ENCODE measurements at places on chromosomes 16 and 17.

GRCh38 chr16:28950648-28951409, at the start of gene NFATC2IP:
NFATC2IP (plus strand) TSS chr16:28950937; CDS start chr16:28951012, 75 bp downstream.
- DNase-seq = peak; percentile 100

GRCh38 chr16:23339787-23340186, 37.7 kb downstream of the SCNN1B start:
- no peak for DNase-seq

DNA sequence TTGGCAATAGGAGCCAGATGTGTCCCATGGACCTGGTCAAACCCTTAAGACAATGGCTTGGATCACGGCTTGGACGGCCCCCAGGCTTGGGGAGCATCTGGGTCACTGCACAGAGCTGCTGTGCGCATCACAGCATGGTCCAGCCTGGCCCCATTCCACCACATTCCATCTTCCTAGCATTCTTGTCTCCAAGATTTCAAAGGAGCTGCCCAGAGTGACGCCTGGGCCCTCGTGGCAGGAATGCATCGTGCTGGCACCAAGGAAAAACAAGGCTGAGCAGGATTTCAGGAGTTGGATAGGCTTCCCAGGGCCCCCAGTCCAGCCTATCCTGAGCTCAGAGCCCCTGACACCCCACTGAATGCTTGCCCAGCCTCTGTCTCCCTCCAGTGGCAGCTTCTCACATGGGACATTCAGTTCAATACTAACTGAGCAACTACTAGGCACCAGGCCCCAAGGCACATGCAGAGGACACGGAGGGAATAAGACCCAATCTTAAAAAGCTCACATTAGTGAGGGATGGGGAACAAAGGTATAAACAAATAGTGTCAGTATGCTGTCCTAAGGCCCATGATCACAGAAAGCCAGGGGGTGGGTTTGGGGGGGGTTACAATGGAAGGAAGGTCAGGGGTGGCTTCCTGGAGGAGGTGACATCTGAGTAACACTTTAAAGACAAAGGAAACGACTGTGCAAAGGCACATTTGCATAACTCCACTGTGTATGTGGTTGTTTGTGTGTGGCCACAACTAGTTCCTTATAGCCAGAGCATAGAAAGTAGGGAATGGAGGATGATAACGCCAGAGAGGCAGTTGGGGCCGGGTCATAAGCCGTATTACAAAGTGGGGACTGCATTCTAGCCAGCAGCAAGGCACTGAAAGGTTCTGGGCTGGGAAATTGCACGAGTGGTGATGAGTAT, 34.1 kb downstream of the TK2 start:
- DNase-seq = no peak

- DNase-seq = no peak
Measured at GRCh38 chr17:35313875-35314409, 59.5 kb downstream of the SLFN11 start.

GRCh38 chr16:56488035-56488434, 31.8 kb downstream of the BBS2 start:
- DNase-seq = no peak

DNA sequence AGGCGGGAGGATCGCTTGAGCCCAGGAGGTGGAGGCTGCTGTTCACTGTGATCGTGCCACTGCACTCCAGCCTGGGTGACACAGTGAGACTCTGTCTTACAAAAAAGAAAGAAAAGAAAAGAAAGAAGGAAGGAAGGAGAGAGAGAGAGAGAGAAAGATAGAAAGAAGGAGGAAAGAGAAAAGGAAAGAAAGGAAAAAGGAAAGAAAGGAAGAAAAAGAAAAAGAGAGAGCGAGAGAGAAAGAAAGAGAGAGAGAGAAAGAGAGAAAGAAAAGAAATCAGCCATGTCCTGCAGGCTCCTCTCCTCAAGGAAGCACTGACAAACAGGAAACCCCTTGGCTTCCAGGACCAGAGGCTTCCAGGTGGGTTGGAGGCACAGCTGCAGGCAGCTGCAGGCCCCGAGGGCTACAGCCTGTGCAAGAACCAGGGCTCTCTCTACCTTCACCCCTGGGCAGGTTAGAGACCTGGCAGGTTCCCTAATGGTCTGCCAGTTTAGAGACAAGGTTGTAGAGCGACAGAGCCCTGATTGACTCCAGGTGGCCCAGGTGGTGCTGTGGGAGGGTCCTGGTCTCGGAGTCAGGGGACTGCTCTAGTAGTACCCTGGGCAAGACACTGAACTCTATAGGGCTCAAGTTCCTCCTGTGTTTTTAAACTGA, 53.8 kb downstream of the PECAM1 start:
- DNase-seq = no peak

DNA sequence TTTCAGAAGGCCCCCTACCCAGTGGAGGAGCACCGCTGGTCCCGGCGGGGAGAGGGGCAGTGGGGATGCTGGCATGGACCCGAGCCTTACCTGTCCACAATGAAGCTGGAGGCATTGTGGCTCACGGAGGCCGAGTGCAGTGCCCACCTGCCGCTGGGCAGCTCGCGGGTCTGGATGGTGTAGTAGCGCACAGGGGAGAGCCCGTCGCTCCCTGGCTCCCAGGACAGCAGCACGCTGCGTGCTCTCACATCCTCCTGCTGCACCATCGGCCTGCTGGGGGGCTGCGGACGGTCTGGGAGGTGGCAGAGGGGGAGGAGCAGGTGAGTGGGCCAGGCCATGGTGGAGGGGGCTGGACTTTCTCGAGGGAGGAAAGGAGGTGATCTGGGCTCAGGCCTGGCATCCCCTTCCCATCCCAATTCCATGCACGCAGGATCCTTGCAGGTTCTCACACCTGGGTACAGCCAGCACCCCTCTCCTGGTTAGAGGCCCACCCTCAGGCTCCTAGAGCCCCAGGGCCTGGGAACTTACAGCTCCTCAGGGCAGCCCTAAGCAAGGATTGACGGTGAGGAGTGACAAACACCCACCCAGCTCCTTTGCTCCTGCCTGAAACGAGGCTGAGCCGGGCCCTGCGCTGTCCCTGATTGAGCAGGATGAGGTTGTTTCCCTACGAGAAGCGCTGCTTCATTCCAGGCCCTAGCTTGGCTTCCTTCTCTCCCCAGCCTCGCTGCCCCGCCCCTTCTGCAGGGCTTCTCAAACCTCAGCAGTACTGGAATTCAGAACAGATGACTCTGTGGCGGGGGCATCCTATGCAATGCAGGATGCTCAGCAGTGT, 76.2 kb upstream of the CDC42EP4 start:
- no peak for DNase-seq

GRCh38 chr17:34730816-34731215, 151.4 kb downstream of the TMEM132E start:
- DNase-seq = no peak

- DNase-seq = no peak
Measured at GRCh38 chr16:25189305-25189704, 27.4 kb upstream of the AQP8 start.

DNA sequence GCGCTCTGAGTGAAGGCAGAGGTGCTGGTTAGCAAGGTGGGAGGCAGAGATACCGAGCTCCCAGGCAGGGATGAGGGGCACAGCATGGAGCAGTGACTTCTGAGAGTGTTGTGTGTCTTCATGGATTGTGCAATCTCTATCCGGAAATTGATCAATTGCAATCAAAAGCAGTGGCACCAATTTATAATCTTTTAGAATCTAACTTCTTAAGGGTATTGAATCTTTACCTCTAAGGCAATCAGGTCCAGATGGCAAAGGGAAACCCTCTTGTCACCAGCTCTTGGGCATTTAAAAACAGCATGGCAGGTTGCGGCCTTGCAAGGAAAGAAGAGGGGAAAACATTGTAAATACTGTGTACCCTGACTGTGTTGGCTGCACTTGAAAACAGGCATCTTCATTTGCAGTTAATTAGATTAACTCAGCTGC, 58.0 kb upstream of the MRTFB start:
- DNase-seq = no peak

DNA sequence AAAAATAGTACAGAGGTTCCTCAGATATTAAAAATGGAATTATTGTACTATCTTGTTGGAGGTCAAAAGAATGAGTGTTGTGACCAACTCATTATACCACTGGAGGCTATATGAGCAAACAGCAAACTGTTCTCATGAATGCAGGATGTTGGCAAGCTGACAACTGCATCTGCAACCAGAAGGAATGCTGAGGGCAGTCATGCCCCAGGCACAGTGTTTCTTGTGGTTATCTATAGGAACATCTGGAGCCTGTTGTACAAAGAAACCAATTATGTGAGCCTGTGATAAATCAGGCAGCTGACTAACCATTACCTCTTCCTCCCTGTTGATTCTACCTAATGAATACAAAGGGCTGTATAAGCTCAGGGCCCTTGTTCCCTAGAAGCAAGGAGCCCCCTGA, 2057.1 kb downstream of the TP53TG3F start:
- DNase-seq = no peak

GRCh38 chr17:78197147-78197832, 10.1 kb downstream of the AFMID start:
- no peak for DNase-seq

DNA sequence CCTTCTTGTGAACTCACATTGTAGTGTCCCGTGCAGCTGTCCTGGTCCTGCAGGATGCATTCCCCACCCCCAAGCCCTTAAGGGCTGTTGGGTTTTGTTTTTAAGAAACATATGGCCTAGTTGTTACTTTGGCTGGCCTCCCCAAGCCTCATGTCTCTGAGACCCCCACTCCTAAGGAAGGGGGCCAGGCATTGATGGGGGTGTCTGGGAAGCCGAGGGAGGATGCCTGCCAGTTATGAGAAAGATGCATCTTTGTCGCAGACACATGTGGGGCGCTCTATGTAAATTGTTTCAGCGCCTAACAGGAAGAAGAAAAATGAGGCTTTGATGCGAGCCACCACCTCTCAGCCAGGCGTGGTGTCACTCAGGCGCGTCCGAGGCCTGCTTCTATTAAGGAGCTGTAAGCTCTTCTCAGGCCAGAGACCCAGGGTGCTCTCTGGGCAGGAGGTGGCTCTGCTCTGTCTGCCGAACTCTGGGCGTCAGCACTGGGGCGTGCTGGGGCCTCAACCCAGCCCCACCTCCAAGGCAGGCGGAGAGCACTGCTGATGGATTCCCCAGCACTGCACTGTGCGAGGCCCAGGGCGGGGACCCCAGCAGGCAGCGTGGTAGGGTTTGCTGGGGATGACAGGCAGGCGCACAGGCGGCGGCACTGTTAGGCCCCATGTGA, 70.6 kb downstream of the SREBF1 start:
- DNase-seq = no peak

DNA sequence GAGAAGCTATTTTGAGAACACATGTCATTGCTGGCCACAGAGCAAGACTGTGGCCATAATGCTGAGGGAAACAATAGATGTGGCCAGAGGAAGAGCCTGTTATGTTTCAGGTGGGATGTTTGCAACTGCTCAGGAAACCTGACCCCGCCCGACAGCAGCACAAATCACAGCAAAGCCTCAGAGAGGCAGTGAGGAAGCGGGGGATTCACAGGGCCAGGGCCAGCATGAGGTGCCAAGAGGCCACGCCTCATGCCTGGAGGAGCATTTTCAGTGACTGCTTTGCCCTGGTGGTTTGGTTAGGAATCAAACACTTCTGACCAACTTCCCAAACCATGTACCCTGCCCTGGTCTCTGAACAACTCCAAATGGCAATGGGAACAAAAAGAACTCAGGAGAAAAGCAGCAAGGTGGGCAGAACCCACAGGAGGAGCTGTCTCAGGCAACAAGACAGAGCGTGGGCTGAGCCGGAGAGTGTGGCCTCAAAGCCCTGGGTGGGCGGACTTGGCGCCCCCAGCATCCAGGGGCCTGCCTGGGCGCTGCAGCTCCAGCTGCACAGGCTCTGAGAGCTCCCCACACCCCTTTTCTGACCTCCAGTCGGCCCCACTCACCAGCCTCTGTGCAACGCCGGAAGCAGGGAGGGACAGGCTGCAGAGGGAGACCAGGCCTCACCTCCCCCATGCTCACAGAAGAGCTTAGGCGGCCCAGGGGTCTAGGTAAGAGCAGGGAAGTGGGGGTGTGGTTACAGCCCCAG, 20.6 kb downstream of the HIC1 start:
- DNase-seq = no peak

- no peak for DNase-seq
Measured at GRCh38 chr16:21279501-21279900, 1.4 kb upstream of the CRYM start.

GRCh38 chr17:81912441-81913309, 1.5 kb upstream of the PCYT2 start:
- DNase-seq = no peak

- no peak for DNase-seq
Measured at GRCh38 chr16:85848986-85849385, 49.5 kb downstream of the COX4I1 start.

DNA sequence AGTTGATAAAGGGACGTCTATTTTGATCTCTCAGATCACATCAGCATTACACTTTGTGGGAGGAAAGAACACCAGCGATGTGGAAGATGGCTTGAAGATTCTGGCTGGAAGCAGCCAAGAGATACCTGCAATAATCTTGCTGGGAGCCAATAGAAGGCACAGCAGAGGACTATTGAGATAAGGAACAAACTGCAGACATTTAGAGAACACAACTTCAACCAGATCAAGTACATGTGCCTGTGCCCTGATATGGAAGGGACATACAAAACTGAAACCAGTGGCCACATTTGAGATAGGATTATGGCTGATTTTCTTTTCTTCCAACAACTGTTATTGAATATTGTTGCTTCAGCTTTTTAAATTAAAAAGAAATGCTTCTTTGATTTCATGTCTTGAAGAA, 18.6 kb upstream of the PSMD7 start:
- no peak for DNase-seq

DNA sequence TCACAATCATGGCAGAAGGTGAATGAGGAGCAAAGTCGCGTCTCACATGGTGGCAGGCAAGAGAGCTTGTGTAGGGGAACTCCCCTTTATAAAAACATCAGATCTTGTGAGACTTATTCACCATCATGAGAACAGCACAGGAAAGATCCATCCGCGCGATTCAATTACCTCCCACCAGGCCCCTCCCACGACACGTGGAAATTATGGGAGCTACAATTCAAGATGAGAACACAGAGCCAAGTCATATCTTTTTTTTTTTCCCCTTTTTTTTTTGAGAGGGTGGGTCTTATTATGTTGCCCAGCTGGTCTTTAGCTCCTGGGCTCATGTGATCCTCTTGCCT, 60.0 kb downstream of the RPTOR start:
- DNase-seq = no peak

- DNase-seq = no peak
Measured at GRCh38 chr16:69561901-69562300, 3.9 kb upstream of the NFAT5 start.

DNA sequence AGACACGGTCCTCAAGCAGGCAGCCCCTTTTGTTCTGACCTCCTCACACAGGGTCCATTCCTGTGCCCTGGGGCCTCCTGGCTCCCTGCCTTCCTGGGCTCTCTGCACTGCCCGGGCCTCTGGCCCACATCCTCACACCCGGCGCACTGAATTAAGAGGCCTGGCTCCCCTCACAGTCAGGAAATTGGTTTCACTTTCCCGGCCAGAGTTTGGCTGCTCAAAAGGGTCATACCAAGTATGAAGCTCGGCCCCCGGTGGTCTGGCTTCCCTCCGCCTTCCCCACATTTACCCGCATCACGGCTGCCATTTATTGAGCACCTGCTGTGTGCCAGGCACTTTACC, 220.0 kb downstream of the NTN1 start:
- DNase-seq = peak; percentile 75

DNA sequence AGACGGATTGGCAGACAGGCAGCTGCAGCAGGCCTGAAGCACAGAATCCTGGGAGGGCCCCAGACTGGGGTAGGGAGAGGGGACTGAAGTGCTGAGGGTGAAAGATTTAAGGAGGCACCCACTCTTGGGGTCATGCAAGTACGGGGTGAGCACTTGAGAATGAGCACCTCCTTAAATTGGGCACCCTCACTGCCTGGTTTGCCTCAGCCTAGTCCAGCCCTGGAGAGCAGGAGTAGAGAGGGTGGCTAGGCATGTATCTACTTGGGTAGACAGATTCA, 154.1 kb upstream of the CDC42EP4 start:
- DNase-seq = no peak

- no peak for DNase-seq
Measured at GRCh38 chr17:16927641-16928321, 44.1 kb downstream of the TNFRSF13B start.

- no peak for DNase-seq
Measured at GRCh38 chr16:50185005-50185505, 31.9 kb downstream of the TENT4B start.

Measured in right atrium auricular region (tissue), 2 donors.